ENCODE measurements at places on chromosomes 11 and 22.

DNA sequence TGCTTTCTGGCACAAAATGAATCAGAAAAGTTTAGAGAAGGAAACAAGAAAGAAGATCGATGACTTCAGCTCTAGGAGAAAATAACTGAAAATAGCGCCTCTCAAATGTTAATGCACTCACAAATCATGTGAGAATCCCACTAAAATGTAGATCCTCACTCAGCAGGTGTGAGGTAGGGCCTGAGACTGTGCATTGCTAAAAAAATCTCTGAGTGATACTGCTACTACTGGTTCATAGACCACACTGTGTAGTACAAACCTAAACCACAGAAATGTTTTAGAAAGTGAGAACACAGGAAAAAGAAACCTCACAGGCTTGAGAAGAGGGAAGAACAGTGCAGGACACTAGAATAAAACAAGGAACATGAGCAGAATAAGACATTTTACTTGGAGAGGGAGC, 2.0 kb downstream of the OR8D4 start:
- DNase-seq, result no peak

- no peak for DNase-seq
These were observed 189.4 kb downstream of the UVRAG start for GRCh38 chr11:76004400-76004799.

DNA sequence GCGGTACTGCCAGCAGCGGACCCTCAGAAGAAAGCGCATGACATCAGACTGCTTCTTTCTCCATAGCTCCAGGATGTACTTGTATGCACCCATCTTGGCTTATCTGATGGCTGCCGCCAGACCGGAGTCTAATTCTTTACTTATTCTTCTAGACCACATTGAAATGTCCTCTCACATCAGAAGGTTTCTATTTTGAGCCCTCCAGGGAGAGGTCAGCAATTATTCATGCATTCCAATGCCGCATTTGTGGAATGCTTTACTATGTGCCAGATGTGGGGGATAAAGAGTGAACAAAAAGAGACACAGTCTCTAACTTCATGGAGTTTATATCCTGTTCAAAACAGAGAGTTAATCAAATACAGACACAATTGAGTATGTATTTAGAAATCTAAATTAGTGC, 230.1 kb downstream of the MIAT start:
- DNase-seq, result no peak

GRCh38 chr11:95595973-95596489, 193.6 kb downstream of the FAM76B start:
- no peak for DNase-seq

DNA sequence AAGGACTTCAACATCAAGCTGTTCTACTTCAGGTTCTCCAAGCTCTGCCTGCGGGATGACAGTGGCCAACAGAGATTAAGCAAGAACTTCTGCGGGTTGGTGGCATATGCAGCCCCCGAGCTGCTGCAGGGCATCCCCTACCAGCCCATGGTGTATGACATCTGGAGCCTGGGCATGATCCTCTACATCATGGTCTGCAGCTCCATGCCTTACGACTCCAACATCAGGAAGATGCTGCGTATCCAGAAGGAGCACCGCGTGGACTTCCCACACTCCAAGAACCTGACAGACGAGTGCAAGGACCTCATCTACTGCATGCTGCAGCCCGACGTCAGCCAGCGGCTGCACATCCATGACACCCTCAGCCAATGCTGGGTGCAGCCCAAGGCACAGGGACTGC, 2.8 kb upstream of the DGCR2 start:
- no peak for DNase-seq

- no peak for DNase-seq
These were observed 1099.2 kb downstream of the LRRC4C start for GRCh38 chr11:40360206-40360798.

GRCh38 chr11:132576706-132577105, 955.6 kb downstream of the OPCML start:
- no peak for DNase-seq

GRCh38 chr11:33634291-33634834, 66.3 kb downstream of the C11orf91 start:
- no peak for DNase-seq

- no peak for DNase-seq
These were observed 1.3 kb downstream of the MRPL23 start for GRCh38 chr11:1948389-1948788.

- DNase-seq, result no peak
These were observed 113.7 kb downstream of the STIM1 start for GRCh38 chr11:3969200-3969599.

DNA sequence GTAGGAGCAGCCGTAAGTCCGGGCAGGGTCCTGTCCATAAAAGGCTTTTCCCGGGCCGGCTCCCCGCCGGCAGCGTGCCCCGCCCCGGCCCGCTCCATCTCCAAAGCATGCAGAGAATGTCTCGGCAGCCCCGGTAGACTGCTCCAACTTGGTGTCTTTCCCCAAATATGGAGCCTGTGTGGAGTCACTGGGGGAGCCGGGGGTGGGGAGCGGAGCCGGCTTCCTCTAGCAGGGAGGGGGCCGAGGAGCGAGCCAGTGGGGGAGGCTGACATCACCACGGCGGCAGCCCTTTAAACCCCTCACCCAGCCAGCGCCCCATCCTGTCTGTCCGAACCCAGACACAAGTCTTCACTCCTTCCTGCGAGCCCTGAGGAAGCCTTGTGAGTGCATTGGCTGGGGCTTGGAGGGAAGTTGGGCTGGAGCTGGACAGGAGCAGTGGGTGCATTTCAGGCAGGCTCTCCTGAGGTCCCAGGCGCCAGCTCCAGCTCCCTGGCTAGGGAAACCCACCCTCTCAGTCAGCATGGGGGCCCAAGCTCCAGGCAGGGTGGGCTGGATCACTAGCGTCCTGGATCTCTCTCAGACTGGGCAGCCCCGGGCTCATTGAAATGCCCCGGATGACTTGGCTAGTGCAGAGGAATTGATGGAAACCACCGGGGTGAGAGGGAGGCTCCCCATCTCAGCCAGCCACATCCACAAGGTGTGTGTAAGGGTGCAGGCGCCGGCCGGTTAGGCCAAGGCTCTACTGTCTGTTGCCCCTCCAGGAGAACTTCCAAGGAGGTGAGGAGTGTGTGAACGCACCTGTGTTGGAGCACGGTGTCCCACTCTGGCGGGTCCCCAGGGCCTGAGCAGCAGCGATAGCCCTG, at the start of gene TAGLN:
TSS of gene TAGLN (plus strand) at position 318 of the 863 bp plus-strand sequence. CDS start 3,644 bp downstream, outside the sequence.
- DNase-seq, result no peak

DNA sequence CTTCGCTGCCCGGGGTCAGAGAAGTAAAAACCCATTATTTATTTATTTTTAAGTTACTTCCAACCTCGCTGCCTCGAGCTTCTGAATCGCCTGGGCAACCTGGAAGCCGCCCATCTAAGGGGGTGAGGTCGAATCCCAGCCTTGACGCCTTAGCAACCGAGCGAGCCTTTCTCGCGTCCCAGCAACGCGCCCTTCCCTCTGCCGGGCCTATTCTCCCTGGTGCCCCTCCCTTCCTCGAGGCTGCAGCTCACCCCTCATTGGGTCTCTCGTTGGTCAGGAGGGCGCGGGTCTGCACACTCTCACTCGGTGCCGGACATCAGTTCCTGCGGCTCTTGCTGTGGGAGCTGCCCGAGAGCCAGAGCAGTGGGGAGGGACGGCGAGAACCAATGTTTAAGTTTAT, at the start of gene CCDC81:
TSS of gene CCDC81 (plus strand) at position 302 of the 400 bp plus-strand sequence. CDS start 277 bp downstream, outside the sequence.
- no peak for DNase-seq

DNA sequence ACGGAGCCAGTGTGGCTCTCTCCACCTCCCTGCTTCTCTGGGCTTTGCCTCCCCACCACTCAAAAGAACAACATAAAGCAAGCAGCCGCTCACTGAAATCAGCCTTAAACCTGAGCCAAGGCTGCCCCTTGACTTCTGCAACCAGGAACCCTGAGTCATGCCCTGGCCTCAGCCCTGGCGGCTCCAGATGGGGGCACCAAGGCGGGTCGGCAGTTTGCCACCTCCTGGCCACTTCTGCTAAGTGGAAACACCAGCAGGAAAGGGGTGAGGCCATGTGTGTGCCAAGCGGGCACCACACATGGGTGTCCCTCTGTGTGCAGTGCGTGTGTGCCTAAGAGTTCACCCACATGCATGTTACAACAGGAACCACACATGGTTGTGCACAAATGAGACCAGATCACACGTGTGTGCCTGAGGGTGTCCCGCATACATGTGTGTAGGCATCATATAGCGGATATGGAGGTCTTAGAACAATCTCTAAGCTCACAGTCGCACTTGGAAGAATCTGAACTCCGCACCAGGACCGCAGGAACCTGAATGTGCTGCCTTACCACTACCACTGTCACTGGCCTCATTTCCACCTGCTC, 221.2 kb downstream of the MN1 start:
- no peak for DNase-seq

DNA sequence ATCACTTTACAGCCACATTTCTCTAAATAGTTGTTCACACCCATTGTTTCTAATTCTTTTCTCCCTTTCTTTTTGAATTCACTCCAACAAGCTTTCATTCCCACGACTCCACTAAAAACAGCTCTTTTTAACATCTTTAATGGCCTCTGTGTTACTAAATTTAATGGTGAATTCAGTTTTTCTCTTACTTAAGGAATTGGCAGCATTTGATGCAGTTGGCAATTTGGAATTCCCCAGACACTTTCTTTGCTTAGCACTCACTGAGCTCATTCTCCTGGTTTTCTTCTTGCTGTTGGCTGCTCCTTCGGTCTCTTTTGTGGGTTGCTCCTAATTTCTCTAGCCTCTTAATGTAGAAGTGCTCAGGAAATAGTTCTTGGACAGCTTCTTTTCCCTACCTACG, 40.5 kb upstream of the OR9Q1 start:
- DNase-seq, result no peak

All from activated CD8-positive, alpha-beta T cell treated with anti-CD3 and anti-CD28 coated beads for 36 hours (primary cell).